ENCODE measurements at places on chromosomes 6 and 20.
A peak's percentile ranks its signal among the peaks of the same experiment; 100 is the strongest.

GRCh38 chr6:56003616-56004015 lies 128.2 kb upstream of the BMP5 start:
- no peak for DNase-seq

DNA sequence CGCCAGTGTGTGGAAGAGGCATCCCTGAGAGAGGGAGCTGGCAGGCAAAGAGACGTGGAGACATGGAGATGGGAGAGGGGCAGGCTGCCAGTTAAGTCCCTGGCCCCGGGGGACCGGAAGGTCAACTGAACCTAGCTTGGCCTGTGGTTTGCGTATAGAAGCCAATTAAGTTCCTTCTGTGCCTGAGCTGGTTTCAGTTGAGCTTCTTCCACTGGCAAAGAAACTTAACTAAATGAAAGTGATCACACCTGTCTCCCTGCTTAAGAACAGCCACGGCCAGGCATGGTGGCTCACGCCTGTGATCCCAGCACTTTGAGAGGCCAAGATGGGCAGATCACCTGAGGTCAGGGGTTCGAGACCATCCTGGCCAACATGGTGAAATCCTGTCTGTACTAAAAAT lies 26.7 kb upstream of the NNAT start:
- no peak for DNase-seq

- peak; percentile 80 for DNase-seq
These were observed 1.9 kb upstream of the AFDN start for GRCh38 chr6:167824591-167825331.

DNA sequence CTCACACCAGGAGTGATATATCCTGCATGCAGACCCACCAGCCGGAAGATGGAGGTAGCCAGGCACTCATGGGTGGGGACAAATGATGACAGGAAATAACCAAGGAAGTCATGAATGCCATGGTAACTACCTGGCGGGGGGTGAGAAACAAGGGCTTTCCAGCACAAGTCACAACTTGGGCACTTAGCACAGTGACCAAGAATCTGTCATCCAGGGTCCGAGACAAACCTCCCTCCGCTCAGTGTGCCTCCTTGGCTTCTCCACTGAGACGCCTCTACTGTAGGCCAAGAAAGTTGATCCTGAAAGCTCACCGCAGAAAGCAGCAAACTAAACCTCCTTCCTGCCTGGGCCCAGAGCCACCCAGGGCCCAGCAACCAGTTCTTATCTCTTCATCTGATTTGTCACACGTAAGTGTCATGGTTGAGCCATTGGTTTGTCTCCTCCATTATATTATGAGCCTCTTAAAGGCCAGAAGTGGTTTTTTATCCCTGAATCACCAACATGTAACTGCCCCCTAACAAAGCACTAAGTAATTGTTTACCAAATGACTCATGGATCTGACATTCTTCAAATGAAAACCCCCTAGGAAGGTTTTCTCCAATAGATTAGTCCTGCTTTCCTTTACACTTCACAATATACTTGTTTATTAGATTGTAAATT lies 84.3 kb upstream of the TAB2 start:
- DNase-seq = peak; percentile 87

DNA sequence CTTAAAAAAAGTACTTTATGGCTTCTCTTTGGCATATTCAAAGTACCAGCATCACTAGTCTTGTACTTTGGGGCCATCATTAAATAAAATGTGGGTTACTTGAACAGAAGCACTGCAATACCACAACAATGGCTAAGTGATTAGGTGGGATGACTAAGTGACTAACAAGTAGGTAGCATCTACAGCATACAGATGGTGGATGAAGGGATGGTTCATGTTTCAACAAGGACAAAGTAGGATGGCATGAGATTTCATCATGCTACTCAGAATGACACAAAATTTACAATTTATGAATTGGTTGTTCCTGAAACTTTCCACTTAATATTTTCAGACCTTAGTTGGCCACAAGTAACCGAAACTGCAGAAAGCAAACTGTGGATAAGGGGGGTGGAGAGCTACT lies 7.7 kb downstream of the MPC1 start:
- no peak for DNase-seq

All from fibroblast of skin of abdomen (primary cell).